ENCODE measurements at places on chromosomes 6 and 20. TPM values are rescaled to one million over a fixed set of nuclear protein-coding genes. Genes with fewer than 3 reads are reported as not detected.

SPATS1 gene
- total RNA-seq, result not detected

REM1 gene
- not detected for total RNA-seq

GRCh38 chr20:48949304-48950170 is 28.0 kb downstream of the ARFGEF2 start:
- no peak for DNase-seq

DNA sequence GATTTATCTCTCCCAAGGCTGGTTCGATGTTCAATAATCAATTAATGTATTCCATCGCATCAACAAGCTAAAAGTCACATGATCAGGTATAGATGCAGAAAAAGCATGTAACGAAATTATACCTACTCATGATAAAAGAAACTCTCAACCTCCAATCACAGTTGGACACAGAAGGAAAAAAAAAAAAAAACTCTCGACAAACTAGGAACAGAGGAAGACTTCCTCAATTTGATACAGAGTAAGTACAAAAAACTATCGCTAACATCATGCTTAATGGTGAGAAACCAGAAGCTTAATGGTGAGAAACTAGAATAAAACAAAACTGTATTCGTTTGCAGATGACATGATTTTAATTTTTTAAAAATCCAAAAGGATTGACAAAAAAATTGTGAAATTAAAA is 62.0 kb upstream of the SMIM29 start:
- no peak for DNase-seq

PDCD2 gene
- 117 TPM for total RNA-seq

- no peak for DNase-seq
Measured at GRCh38 chr6:5123296-5124143, 38.4 kb downstream of the PPP1R3G start.
